Activated CD4-positive, alpha-beta T cell treated with anti-CD3 and anti-CD28 coated beads, Interleukin-2, amount 10 ng/mL, durations not matched to agents 7 days and 5 days (primary cell): ENCODE measurements at places on chromosomes 3 and 15. TPM values are rescaled to one million over a fixed set of nuclear protein-coding genes. Genes with fewer than 3 reads are reported as not detected.

Gene VIPR1
- 19.9 TPM for total RNA-seq

DNA sequence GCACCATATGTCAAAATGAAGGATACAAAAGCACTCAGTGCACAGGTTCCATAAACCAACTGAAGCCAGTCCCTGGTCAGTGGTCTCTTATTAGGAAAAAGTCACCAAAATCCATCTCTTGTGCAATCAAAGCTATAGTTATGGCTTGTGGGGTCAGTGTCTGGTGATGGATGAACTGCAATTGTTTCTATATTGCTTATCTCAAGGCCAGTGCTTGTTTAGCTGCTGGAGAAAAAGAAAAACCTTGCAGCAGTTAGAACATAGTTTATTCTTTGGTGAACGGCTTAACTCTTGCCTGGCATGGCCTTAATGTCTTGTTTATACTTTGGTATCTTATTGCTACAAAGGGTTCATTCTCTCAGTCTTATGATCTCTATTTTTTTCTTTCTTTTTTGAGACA lies 2.9 kb upstream of the UQCRC1 start:
- H3K36me3 ChIP-seq, result peaks cover 15% of the 10 kb centered on the region
- no peak overlapping the region for H3K4me3 ChIP-seq
- no peaks in the 10 kb centered on the region for H3K27me3 ChIP-seq
- no peak for DNase-seq

DNA sequence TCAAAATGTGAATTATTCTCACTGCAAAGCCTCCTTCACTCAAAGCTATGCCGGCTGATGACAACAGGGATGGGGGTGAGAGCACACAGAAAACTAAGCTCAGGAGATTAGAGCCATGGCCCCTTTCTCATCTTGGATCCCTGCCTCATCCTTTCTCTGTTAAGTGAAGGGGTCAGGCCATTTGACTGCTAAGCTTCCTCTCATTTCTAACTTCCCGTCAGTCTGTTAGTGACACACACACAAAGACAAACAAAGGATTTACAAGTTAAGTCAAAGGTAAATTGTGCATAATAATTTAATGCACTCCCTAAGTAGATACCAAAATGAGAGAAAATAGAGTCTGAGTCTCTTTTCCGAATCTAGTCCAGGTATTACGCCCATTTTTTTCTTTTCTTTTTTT lies 1.2 kb downstream of the SS18L2 start:
- H3K36me3 ChIP-seq, result peaks cover 45% of the 10 kb centered on the region
- peak overlapping the region; percentile 98 for H3K4me3 ChIP-seq
- DNase-seq, result no peak
- no peaks in the 10 kb centered on the region for H3K27me3 ChIP-seq
- peaks cover 47% of the 10 kb centered on the region for H3K4me1 ChIP-seq

DNA sequence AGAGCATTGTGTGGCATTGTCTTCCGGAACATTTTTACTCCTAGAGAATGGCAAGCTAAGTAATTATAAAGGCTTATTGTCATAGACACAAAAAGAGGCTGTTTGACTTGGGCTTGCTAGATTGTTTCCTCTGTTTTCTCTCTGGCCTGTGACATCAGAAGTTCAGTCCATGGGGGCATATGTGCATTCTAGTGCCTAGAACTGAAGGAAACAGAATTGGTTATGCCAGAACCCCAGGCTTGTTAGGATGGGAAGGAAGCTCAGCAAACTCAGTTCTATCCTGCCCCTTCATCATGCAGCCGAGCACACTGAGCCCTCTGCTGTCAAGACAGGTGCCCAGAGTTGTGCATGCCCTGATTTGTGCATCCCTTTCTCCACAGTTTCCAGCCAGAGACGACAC lies 131.3 kb downstream of the PDE8A start:
- no peaks in the 10 kb centered on the region for H3K27me3 ChIP-seq
- DNase-seq, result no peak
- H3K4me1 ChIP-seq, result no peaks in the 10 kb centered on the region
- peaks cover 8% of the 10 kb centered on the region for H3K36me3 ChIP-seq
- H3K4me3 ChIP-seq, result no peak overlapping the region

DNA sequence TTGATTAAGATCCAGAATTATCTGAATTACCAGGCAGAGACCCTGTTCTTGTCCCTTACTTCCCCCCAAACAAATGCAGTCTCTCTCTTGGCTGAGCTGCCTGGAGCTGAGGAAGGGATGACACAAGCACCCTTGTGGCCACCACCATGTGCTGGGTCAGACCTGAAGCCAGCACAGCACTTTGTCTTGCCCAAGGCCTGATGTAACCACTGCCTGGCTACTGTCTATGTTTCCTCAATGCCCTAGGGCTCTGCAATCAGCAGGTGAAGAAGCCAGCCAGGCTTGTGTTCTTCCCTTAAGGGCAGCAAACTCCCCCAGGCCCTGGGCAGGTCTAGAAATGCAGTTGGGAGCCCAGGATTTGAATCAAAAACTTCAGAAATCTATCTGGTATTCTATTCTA lies 15.8 kb upstream of the CASR start:
- H3K4me1 ChIP-seq, result no peaks in the 10 kb centered on the region
- H3K27ac ChIP-seq, result no peak overlapping the region
- H3K4me3 ChIP-seq, result no peak overlapping the region
- H3K27me3 ChIP-seq, result peaks cover 3% of the 10 kb centered on the region

GRCh38 chr3:10757021-10757820 lies 58.8 kb upstream of the SLC6A11 start:
- no peak overlapping the region for H3K27ac ChIP-seq
- H3K4me1 ChIP-seq, result peaks cover 3% of the 10 kb centered on the region
- H3K4me3 ChIP-seq, result no peak overlapping the region
- DNase-seq, result no peak
- no peaks in the 10 kb centered on the region for H3K36me3 ChIP-seq

DNA sequence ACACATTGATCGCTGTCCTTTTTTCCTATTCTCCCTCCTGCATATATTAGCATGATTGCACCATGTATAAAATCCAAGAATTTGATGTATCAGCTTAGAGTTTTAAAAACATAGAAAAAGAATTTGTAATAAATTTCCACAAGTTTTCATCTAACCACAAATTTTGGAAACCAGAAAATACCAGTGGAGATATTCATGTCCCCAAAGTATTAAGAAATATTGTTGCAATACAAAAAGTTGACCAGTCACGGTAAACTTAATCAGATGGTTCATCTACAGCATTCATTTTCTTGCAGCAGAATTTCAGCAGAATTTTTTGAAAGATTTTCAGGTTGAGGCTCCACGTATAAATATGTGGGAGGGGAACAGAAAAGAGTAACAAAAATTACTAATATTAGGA lies 500.9 kb upstream of the MDFIC2 start:
- no peak overlapping the region for H3K4me3 ChIP-seq
- no peaks in the 10 kb centered on the region for H3K36me3 ChIP-seq
- H3K27me3 ChIP-seq, result no peaks in the 10 kb centered on the region
- DNase-seq, result no peak
- no peak overlapping the region for H3K27ac ChIP-seq

DNA sequence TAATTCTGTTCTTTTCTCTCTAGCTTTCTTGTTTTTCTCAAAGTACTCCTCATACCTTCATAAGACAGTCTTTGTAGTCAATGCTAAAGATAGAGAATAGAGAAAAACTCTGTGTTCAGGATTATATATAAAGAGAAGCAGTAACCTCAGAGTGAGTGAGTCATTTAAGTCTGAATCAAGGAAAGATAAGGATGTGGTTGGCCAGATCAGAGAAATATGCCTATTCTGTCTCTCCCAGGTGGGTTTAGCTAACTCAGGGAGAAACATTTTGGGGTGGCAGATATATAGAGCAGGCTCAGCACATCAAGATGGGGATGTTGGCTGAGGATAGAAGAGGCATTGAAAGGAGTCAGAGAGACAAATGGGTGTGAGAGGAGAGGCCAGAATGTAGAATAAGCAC lies 31.4 kb downstream of the GTF2E1 start:
- peaks cover 27% of the 10 kb centered on the region for H3K36me3 ChIP-seq
- H3K4me1 ChIP-seq, result peaks cover 13% of the 10 kb centered on the region
- no peaks in the 10 kb centered on the region for H3K27me3 ChIP-seq
- DNase-seq, result peak; percentile 12

DNA sequence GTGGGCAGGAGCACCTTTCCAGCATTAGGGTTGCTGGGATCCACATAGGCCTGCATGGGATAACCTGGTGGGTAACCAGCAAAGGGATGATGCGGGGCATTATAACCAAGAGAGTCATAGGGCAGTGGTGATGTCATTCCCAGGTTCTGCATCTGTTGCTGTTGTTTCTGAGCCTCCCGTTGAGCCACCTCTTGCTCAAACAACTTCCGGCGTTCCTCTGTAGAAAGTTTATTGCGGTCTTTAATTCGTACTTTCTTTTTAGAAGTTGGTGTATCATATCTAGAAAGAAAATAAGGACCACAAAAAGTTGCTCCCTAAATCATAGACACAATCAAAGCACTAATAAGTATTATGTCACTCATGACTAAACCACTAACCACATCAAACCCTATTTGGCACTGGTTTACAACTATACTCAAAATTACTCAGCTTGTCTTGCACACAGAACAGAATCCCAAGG lies 77.8 kb downstream of the NBEAL2 start:
- H3K27me3 ChIP-seq, result no peaks in the 10 kb centered on the region
- DNase-seq, result peak; percentile 58
- H3K4me3 ChIP-seq, result peak overlapping the region; percentile 20
- peaks cover 42% of the 10 kb centered on the region for H3K4me1 ChIP-seq

Gene RBP2
- not detected for total RNA-seq

Gene TARS3
- total RNA-seq, result 14.3 TPM

Gene NAALADL2
- not detected for total RNA-seq

- peaks cover 50% of the 10 kb centered on the region for H3K4me1 ChIP-seq
- H3K4me3 ChIP-seq, result no peak overlapping the region
- no peak for DNase-seq
- no peaks in the 10 kb centered on the region for H3K27me3 ChIP-seq
Observed at GRCh38 chr15:63901912-63902670, 68.3 kb upstream of the HERC1 start.

GRCh38 chr3:170046269-170047132 lies 8.7 kb downstream of the GPR160 start:
- peaks cover 18% of the 10 kb centered on the region for H3K4me1 ChIP-seq
- no peaks in the 10 kb centered on the region for H3K27me3 ChIP-seq
- no peaks in the 10 kb centered on the region for H3K36me3 ChIP-seq
- no peak for DNase-seq

GRCh38 chr3:4722103-4722502 lies 229.0 kb downstream of the ITPR1 start:
- peaks cover 10% of the 10 kb centered on the region for H3K36me3 ChIP-seq
- H3K4me3 ChIP-seq, result no peak overlapping the region
- peak overlapping the region; percentile 32 for H3K27ac ChIP-seq
- no peaks in the 10 kb centered on the region for H3K27me3 ChIP-seq
- DNase-seq, result peak; percentile 48

DNA sequence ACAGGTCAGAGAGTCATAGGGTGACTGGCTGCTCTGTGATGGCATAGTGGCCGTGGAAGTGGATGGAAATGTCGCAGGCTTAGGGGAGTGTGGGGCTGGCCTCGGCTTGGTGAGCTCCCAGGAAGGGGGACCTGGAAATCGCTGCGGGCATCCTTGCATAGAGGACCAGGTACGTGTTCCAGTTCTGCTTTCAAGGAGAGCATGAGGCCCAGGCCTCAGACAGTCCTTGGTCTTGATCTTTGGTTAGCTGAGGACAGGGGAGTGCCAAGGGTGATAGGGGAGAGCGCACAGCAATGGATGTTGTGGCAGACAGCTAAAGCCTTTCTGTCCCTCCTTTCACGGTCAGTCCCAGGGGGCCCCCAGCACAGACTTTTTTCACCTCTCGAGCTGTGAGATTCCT lies 110.5 kb downstream of the SNRPN start:
- DNase-seq, result no peak
- peaks cover 98% of the 10 kb centered on the region for H3K36me3 ChIP-seq
- H3K27me3 ChIP-seq, result no peaks in the 10 kb centered on the region
- H3K4me3 ChIP-seq, result no peak overlapping the region
- no peaks in the 10 kb centered on the region for H3K4me1 ChIP-seq

GRCh38 chr3:136173939-136174490 lies 22.1 kb downstream of the MSL2 start:
- H3K4me1 ChIP-seq, result peaks cover 17% of the 10 kb centered on the region
- H3K27ac ChIP-seq, result no peak overlapping the region
- H3K27me3 ChIP-seq, result no peaks in the 10 kb centered on the region

DNA sequence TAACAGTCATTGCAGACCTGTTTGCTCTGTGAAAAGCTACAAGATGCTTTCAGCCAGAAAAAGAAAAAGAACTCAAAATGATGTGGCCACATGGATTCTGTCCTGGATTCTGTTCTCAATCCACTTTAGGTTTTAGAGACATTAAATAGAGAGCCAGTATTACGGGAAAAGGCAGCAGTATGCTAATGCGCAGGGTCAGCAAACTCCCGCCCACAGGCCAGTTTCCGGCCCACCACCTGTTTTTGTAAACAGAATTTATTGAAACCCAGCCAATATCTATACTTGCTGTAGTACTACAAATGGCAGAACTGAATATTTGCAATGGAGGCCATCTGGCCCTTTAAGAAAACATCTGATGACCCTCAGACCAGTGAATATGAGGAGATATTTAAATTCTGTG lies 416.1 kb downstream of the ERC2 start:
- H3K27me3 ChIP-seq, result no peaks in the 10 kb centered on the region
- no peak for DNase-seq
- H3K4me3 ChIP-seq, result no peak overlapping the region
- H3K4me1 ChIP-seq, result no peaks in the 10 kb centered on the region
